ENCODE measurements at places on chromosomes 7 and 10.

DNA sequence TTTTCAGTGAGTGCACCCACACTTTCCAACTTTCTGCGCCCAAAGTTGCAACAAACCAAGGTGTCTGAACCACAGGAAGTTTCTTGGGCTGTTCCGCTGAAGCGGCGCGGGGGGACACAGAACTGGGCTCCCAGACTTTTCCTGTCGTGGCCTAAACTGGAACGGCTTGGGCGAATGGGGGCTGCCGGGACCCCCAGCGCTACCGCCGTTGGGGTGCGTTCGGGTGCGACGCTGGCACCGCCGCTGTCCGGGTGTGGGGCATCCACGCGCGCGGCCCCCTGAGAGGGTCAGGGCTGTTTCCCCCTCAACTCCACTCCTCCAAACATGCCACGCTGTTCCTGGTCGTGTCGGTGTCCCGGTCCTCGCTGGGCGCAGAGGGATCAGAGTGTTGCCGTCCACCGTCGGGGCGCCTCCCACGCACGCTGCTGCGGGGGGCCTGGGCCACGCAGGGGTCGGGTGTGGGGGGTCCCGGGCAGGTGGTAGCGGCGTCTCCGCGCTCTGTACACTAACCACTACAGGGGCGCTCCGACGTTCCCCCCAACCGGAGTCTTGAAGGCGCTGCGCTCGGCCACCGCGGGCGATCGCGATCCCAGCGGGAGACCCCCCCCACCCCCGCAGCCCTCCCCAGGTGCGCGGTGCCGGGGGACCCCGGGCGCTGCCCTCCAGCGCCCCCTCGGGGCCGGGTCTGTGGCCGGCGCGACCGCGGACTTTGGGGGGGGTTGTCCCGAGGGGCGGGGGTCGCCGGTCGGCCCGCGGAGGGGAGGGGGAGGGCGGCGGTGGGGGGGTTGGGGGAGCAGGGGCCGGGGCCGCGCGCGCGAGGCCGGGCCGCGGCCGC is 2.2 kb upstream of the CUX1 start:
- peak; percentile 73 for DNase-seq

DNA sequence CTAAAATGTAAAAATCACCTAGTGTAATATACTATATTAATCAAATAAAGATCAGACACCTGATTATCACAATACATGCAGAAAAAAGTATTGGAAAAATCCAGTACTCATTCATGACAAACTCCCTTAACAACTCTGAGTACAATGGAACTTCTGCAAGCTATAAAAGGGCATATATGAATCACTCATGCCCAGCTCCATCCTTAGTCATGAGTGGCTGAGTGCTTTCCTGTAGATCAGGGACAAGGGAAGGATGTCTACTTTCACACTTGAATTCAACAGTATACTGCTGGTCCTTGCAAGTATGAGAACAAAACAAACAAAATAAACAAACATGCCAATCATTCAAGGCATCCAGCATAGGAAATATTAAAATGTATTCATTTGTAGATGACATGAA is 116.5 kb downstream of the ADARB2 start:
- DNase-seq: no peak

GRCh38 chr10:108132303-108132702 is 967.8 kb upstream of the SORCS1 start:
- DNase-seq: no peak

- DNase-seq: peak; percentile 5
Measured at GRCh38 chr7:98520356-98520951, 96.6 kb upstream of the NPTX2 start.

- no peak for DNase-seq
Measured at GRCh38 chr10:97960269-97961056, 70.0 kb downstream of the CRTAC1 start.

Data from activated naive CD8-positive, alpha-beta T cell treated with anti-CD3 and anti-CD28 coated beads, Interleukin-2, amount 50 U/mL, for 24 hours (primary cell).